Fibroblast of the aortic adventitia (primary cell): ENCODE measurements at places on chromosomes 1 and 21. TPM values are rescaled to one million over a fixed set of nuclear protein-coding genes. Genes with fewer than 3 reads are reported as not detected.

DNA sequence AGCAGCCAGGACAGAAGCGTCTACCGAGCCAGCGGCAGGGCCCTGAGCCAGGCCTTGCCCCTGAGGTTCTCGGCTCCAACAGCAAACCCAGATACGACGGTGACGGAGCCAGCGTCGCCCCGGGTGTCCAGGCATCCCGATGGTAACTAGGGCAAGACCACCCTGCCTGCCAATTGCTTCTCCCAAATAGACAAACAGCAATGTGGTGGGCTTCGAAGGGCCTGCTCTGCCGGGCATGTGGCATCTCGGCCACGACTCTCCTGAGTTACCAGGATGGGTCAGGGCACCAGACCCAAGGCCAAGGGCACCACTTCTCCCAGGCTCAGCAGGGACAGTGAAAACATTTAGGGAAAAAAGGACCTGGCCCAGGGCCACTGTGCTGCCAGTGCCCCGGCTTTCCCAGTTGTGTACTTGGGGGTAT, 3.2 kb upstream of the ACTRT2 start:
- DNase-seq, result no peak

GRCh38 chr21:32957545-32957944, 68.2 kb upstream of the OLIG2 start:
- DNase-seq, result no peak

Gene ELOVL1
- 18.2 and 78.5 TPM in 2 replicates for total RNA-seq

GRCh38 chr1:29235955-29236711, at the start of gene PTPRU:
TSS of gene PTPRU (plus strand) at chr1:29236522. CDS start at chr1:29236645, 123 bp downstream.
- DNase-seq, result peak; percentile 49

DNA sequence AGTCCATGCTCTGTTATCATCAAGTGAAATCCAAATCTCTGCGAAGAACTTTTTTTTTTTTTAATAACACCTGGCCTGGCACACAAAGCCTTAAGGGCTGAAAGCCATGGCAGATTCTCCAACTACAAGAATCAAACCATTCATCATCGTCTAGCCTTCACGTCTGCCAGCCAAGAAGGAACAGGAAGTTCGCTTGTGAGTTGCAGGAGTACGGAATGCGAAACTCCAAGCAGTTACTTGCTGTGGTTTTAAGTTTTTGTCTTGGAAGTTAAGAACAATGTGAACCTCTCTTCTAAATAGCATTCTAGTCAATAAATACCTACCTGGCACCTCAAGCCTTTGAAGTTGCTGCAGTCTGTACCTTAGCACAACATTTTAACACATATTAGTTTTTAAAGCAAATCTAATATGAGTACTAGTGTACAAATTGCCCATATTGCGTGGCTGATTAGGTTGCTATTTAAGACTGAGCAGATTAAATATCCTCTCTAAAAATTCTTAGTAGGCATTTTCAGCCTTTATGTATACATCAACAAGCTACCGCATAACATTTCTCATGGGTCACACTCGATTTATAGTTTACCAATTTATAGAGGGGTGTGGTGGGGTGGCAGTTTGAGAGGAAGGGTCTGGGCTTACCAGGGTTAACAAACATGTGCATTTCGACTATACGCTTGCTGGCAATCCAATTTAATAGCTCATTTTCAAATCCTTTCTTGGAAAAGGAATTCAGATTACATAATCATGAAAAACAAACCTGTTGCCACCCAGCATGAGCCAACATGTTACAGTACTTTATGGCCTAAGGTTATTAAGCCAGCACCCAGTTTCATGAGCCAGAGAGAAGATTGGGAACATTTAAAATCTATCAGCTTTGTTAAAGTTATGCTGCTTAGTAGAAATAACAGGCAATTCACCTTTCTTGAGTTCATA, 22.2 kb upstream of the PTPN14 start:
- no peak for DNase-seq

GRCh38 chr1:72442262-72442661, 159.9 kb upstream of the NEGR1 start:
- peak; percentile 19 for DNase-seq

Gene GPATCH4
- total RNA-seq, result 12.2 and 18.9 TPM in 2 replicates

Gene FMN2
- total RNA-seq, result 8.1 and 34.5 TPM in 2 replicates
